Vagina (tissue), 2 donors: ENCODE measurements at places on chromosomes 12 and 14.
A peak's percentile ranks its signal among the peaks of the same experiment; 100 is the strongest.

DNA sequence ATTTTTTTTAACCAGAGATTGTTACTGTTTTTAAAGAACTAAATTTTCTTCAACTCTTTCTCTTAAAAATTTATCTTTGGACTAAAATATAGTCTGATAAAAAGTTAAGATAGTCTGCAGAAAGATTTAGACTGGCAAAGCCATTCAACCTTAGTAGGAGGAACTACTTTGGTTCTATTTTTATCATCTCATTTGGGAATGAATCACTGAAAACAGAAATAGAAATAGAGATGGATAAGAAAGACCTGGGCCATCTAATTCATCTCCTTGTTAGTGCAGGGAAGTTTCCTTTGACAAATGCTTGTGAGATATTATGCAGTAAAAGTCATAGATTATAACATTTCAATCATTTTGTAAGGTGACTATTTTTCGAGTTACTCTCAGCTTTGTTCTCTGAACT, 263.2 kb upstream of the NPAS3 start:
- no peak for DNase-seq

DNA sequence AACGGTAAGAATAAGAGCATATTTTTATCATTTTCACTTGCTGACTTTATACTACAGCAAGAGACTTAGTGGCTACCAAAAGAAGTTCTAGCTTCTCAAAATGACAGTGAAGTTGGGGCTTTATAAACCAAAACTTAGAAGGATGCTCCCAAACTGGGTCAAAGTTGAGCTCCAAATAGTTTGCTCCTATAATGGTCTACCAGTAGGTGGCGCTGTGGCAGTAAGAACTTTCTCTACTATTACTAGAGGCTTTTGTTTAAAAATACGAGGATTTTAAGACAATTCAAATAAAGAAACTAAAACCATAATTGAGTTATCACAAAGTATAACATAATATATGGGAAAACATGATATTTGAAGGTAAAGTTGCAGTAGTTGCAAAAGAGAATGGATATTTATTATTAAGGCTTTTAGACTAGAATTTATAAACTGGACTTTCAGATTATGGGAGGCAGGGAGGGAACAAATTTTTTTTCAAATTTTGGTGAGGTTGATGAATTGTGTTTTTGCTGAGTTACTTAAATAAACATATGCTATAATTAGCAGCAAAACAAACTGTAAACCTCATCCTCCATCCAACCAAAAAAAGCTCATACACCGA, 75.0 kb downstream of the TGFB3 start:
- DNase-seq = no peak

DNA sequence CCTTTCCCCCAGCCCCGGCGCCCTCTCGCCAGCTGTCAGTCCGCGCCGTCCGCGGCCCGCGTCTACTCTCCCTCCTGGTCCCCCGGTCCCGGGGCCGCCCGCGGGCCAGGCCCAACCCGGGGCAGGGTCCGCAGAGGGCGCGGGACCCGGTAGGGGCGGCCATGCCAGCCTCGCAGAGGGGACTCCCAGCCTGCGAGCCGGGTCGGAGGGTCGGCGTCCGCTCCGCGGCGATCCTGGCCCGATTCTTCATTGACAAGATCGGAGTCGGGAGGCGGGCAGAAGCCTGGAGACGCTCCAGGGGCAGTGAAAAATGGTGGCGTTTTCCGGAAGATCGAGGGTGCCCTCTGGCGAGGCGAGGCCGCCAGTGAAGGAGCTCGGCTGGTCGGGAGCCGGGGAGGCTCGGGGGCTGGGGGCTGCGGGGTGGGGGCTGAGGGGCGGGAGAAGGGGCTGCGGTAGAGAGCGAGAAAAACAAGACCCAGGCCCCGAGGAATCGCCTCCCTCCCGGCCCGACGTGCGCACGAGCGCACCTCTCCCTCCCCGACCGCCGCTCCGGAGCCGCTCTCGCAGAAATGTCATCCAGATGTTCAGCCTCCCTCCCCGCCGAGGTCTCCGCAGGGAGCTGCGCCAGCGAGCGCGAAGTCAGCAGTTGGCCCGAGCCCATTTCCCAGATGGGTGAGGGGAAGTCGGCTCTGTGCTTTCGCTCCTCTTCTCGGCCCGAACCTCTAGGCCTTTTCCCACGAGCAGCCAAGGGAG, 647 bp upstream of the TGFB3 start:
- DNase-seq = no peak

GRCh38 chr14:68569970-68570409, 222.9 kb downstream of the ZFP36L1 start:
- DNase-seq = no peak

- DNase-seq = no peak
These were observed 57.6 kb downstream of the CCDC85C start for GRCh38 chr14:99546234-99546879.

DNA sequence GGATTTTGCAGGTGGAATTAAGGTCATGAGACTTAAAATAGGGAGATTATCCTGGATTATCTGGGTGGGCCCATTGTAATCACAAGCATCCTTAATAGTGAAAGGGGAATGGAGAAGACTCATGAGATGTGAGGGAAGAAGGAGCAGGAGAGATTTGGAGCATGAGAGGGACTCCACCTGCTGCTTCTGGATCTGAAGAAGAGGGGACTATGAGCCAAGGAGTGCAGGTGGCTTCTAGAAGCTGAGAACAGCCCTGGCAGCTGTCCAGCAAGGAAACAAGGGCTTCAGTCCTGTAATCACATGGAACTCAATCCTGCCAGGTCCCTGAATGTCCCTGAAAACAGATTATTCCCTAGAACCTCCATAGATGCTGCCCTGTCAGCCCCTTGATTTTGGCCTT, 67.8 kb downstream of the PELI2 start:
- no peak for DNase-seq

GRCh38 chr12:31031951-31032335, 41.7 kb upstream of the DDX11 start:
- DNase-seq = peak; percentile 64

DNA sequence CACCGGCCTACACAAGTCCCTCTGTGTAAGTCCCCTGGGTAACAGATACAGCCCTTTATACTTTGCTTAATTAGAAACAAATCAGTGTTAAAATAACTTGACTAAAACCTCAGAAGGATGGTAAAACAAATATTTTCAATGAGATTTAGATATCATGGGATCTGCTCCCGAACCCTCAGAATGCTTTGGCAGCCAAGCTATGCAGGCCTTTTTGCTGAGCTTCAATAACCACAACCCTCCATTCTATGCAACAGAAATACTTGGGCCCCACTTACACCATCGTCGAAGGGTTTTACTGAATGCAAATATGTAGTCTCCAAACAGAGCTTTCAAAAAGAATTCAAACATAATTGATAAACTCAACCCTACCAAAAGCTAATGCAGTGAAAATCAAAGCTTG, 29.3 kb upstream of the PITPNM2 start:
- DNase-seq = no peak

GRCh38 chr14:38208618-38209562, 1.2 kb downstream of the SSTR1 start:
- DNase-seq = no peak

DNA sequence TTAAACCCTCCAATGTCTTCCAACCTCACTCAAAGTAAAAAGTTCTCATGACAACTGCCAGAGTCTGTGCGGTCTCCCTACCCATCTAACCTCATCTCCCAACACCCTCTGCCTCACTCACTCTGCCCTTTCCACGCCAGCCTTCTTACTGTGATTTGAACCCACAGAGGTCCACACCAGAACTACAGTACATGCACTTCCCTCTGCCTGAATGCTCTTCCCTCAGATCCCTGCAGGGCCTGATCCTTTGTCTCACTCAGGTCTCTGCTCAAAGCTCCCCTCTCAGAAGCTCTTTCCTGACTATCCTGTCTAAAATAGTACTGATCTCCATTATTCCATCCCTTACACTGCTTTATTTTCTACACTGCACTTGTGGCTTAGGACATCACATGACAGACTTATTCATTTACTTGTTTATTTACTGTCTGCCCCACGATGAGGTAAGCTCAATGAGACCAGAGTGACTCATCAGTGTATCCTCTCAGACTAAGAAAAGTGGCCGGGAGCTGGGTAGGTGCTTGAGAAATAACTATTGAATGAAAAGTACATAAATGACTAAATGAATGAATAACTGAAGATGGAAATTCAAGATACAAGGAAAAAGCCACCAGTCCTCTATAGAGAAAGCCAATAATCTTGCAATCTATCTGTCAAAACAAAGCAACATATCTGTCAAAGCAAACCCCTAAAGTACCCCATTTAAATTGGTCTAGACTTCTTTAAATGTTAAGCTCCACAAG, 17.1 kb downstream of the POMT2 start:
- DNase-seq = no peak

- DNase-seq = no peak
These were observed 2.1 kb downstream of the SLC8B1 start for GRCh38 chr12:113332688-113333417.

DNA sequence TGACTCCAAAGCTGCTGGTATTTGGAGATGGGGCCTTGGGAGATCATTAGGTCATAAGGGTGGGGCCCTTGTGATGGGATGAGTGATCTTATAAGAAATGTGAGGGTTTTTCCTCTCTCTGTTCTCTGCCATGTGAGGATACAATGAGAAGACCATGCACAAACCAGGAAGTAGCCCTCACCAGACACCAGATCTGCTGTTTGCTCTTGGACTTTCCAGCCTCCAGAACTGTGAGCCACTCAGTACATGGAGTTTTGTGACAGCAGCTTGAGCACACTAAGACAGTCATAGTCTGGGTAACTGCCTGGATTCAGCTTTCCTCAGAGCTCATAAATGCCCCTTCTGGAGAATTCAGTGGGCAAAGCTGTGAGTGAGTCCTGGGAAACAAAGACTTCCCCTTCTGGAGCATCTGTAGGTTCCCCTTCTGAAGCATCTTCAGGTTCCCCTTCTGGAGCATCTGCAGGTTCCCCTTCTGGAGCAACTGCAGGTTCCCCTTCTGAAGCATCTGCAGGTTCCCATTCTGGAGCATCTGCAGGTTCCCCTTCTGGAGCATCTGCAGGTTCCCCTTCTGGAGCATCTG, 11.0 kb upstream of the PPP4R3A start:
- DNase-seq = no peak

GRCh38 chr12:110197003-110197402, 72.8 kb downstream of the IFT81 start:
- DNase-seq = no peak

DNA sequence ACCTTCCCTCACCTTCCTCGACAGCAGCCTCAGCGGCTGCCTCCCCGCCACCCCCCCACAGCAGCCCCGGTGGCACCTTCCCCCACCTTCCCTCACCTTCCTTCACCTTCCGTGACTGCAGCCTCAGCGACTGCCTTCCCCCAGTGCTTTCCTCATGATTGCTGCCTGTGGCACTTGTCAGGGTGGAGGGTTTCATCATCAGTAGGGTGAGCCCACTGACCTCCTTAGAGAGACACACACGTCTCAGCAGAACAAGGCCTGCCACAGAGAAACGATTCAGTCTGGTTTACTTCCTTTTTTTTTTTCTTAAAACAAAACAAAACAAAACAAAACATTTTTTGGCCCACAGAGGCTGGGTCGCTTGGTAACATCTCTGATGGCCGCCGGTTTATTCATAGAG, 75.0 kb downstream of the EP400 start:
- DNase-seq = no peak

GRCh38 chr14:89012282-89013097, 188.0 kb downstream of the TTC8 start:
- DNase-seq = no peak

GRCh38 chr12:46661110-46661845, 164.5 kb downstream of the SLC38A4 start:
- no peak for DNase-seq

DNA sequence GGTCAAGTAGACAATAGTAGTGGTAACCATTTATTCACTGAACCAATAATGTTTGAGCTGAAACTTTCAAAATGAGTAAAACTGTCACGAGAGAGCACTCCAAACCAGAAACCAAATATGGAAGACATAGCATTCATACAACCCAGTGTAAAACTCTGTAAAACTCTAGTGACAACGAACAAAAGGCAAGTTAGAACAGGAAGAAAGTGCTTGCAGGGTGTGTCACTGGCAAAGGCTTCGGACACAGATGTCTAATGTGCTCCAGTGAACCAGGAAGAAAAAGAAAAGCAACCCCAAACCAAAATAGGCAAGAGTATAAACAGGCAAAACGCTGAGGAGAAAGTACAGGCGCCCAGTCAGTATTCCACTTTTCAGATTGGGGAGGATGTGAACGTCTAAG, 79.3 kb upstream of the FZD10 start:
- no peak for DNase-seq

- no peak for DNase-seq
These were observed 9.4 kb upstream of the NT5DC3 start for GRCh38 chr12:103850429-103850828.

GRCh38 chr12:57739387-57739786, 845 bp upstream of the AGAP2 start:
- DNase-seq = no peak

- no peak for DNase-seq
These were observed 160.6 kb upstream of the HMGA2 start for GRCh38 chr12:65663648-65664047.

DNA sequence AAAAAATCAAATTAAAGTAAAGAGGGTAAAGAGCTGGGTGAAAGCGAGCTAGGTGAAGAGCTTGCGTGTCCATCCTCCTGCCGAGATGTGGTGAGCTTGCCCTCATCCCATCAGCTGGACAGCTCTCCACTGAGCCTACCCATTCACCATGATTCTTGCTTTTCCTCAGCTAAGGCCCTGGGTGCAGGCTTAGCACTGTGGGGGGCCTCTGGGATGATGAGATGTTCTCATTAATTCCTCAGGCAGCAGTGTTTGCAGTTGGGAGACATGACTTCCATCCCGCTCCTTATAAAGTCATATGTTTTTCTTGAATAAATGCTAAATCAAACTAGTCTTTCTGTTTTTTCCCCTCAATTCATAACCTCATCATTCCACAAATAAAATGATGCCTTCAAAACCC, 18.0 kb downstream of the PHLDA1 start:
- no peak for DNase-seq

- DNase-seq = no peak
These were observed 872 bp downstream of the VSX2 start for GRCh38 chr14:74239848-74240793.

GRCh38 chr12:1634590-1635191, 5.7 kb downstream of the WNT5B start:
- DNase-seq = no peak

DNA sequence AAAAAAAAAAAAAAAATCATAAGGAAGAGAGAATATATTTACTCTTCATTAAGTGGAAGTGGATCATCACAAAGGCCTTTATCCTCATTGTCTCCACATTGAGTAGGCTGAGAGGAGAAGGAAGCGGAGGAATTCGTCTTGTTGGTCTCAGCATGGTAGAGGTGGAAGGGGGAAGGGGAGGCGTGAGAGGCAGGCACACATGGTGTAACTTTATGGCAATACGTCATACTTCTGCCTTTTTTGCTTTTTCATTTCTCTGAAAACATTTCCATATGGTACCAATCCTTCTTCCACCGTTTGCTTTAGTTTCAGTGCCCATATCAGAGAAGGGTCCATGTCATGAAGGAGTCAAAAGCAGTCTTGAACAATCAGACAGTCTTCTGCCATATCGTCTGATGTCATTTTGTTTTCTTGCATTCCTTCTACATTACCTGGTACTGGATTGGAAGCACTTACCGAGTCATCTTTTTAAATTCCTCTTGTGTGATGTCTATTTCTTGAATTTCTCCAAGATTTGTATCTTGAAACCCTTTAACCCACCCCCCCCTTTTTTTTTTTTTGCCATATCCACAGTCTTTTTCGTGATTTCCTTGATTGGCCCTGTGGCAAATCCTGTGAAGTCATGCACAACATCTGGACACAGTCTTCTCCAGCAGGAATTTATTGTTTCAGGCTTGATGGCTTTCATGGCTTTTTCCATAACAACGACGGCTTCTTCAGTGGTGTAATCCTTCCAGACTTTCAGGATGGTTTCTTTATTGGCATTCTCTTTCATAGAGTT, 8.9 kb downstream of the FUT8 start:
- DNase-seq = no peak
